NCI-H1092 treated with DMSO at 0.1 percent for 48 hours (cell line): ENCODE measurements at places on chromosomes 3 and 15.

- no peak for DNase-seq
These were observed 317.3 kb upstream of the CFAP20DC start for GRCh38 chr3:59367150-59367549.

DNA sequence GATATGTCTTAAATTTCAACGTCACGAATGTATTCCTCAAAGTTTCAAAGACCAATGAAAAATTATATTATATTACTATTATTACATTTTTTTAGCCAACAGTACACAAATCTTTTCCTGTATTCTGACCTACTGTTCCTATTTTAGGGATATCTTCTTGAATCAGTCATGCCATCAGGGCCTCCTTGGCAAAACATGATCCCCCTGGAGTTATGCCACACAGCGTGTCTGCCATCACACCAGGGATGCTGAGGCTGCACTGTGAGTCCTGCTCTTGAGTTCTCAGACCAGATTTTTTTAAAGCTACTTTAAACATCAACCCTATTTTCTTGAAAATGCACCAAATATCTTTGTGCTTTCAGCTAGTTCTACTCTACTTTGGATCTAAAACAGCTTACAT lies 425.9 kb upstream of the ZNF385D start:
- no peak for DNase-seq

- DNase-seq: peak; percentile 30
These were observed 131.3 kb upstream of the PRR20G start for GRCh38 chr3:127419182-127419581.

- no peak for DNase-seq
These were observed 107.5 kb downstream of the CHCHD6 start for GRCh38 chr3:126811530-126811929.

- DNase-seq: no peak
These were observed 47.0 kb upstream of the RBP1 start for GRCh38 chr3:139586420-139587017.

DNA sequence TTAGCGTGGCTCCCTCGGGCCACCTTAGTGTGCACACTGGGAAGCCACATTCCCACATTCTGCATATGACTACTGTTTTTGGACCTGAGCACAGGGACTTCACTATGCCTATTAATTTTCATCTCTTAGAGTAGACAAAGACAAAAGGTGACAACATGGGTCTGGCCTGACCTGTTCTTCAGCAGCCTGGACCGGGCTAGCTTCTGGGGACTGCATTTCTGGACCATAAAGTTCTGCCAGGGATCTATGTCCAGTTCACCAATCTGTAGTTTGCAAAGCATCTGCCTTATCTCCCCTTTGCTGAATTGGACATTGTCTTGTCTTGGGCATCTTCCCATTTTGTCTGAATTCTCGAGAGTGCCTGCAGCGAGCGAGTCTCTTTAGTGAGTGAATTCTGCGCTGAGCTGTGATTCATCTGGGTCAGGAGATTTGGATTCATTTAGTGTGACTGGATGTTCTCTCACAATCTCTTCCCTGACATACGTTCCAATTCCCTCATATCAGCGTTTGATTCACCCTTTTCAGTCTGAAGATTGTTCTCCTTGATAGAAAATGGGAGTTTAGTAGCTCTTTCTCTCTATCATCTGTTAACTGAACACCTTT lies 112.2 kb upstream of the PLXNA1 start:
- no peak for DNase-seq

DNA sequence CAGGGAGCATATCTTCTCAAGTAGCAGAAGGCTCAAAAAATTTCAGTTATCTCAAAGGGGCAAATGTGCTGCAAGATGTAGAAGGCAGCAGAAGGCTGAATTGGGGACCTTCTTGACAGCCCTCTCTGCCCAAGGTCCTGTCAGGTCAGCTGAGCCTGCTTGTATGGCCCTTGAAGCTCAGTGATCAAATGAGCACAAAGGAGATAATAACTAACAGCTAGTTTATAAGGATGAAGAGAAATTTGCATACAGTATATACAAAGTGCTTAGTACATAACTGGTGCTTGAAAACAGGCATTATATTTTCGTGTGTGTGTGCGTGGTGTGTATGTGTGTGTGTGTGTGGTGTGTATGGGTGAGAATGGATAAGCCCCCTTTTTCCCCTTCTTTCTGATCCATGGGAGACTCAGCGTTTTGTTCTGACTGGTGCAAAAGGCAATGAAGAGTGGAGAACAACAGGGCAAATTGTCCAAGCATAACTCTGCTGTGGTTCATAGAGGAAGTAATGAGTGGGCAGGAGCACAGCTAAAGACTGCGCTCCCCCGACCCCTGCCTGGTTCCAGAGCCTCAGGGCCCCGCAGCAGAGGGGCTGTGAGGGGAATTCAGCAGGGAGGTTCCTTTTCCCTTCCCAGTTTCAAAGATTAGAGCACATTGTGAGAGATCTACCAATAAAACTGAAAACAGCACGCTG lies 356.8 kb upstream of the NR2F2 start:
- no peak for DNase-seq

- no peak for DNase-seq
These were observed 127.9 kb downstream of the C3orf70 start for GRCh38 chr3:185024966-185025365.

- no peak for DNase-seq
These were observed 3.5 kb upstream of the POPDC2 start for GRCh38 chr3:119663885-119664284.

DNA sequence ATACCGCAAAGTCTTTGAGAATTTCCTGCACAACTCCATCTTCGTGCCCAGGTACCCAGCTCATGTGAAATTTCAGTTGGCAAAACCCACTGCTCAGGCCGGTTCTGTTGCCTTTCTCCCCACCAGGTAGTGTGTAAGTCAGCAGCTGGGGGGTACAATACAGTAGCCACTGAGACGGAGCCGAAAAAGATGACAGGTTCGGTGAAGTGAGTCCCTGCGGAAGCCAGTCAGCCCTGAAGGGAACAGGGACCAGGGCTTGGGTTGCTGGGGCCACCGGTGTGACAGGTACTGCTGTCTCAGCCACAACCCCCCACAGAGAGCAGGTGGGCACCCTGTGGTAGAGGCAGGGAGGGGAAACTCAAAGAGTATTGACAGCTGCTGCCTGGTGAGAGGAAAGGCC lies 90.8 kb downstream of the PGPEP1L start:
- DNase-seq: no peak

- DNase-seq: no peak
These were observed 27.9 kb downstream of the FEM1B start for GRCh38 chr15:68305420-68305871.

DNA sequence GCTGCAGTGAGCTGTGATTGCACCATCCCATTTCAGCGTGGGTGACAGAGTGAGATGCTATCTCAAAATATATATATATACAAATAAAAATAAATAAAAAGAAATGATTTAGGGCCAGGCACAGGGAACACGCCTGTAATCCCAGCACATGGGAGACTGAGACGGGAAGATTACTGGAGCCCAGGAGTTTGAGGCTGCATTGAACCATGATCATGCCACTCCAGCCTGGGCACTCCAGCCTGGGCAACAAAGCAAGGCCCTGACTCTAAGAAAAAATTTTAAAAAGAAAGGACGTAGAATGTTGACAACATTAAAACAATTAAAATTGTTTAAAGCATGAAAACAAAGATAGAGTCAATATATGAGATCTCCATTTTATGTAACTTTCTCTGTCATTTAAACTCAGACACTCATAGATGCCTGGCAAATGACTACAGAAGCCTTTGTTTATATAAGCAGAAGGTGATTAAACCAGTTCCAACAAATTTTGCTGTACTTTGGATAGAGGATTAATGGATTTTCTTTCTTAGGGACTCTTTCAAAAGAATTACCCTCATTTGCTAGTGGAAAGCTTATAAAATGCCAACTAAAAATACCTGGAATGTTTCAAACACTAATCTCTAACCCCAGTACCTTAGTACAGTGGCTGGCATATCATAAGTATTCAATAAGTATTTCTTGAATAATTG lies 10.7 kb upstream of the TRPM7 start:
- DNase-seq: no peak

DNA sequence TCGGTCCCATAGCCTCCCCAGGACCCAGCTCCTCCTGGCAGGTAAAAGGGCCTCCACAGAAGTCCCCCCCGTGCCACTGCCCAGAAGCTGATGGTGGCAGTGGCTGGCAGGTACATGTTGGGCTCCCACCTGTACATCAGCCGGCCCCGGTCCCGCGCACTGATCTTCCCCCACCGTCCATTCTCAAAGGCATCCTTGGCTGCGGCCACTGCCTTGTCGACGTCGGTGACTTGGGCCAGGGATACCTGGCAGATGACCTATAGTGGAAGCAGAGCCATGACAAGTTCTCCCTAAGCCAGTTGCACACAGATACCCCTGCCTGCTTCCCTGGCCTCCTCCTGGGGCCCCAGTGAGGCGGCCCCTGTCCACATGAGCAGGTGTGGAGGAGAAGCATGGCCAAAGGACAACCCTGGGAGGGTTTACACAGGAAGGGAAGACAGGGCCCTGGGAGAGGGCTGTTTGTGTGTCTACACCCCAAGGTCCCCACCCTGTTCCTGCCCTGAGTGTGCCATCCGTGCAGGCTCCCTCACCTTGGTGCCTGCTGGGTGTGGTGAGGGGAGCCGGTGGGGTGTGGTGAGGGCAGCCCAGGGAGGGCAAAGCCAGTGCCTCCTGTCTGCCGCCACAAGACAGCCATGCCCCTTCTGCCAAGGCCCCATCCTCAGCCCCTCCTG lies 44.8 kb downstream of the ALDH1L1 start:
- no peak for DNase-seq

GRCh38 chr3:11224870-11225229 lies 47.3 kb upstream of the ATG7 start:
- no peak for DNase-seq

DNA sequence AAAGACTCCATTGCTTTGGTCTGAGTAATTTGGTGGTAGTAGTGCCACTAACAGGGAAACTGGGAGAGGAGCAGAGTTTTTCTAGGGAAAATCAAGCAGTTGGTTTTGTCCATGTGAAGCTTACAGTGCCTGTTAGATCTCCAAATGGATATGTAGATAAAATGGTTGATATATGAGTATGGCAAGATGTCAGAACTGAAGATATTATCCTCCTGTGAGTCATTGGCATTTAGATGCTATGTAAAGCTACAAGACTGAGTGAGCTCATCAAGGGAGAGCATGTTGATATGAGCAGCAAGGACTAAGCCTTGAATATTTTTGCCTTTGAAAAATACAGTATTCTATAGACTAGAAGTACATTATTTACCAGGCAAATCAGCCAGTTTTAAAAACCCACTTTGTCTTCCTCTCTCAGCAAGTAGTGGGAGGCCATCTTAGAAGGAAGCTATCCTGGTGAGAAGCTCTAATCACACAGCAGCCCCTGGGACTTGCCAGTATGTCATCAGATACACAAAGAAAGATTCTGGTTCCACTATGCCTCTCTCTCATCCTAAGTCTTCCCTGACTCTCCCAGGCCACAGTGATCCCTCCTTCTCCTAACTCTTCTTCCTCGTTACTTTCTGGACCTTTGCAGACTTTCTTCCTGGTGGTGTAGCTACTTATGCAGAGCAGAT lies 77.4 kb upstream of the ANKRD28 start:
- no peak for DNase-seq

- no peak for DNase-seq
These were observed 32.5 kb downstream of the BHLHE40 start for GRCh38 chr3:5011555-5012256.

- DNase-seq: no peak
These were observed 194.3 kb downstream of the FOXP1 start for GRCh38 chr3:71389191-71389590.

DNA sequence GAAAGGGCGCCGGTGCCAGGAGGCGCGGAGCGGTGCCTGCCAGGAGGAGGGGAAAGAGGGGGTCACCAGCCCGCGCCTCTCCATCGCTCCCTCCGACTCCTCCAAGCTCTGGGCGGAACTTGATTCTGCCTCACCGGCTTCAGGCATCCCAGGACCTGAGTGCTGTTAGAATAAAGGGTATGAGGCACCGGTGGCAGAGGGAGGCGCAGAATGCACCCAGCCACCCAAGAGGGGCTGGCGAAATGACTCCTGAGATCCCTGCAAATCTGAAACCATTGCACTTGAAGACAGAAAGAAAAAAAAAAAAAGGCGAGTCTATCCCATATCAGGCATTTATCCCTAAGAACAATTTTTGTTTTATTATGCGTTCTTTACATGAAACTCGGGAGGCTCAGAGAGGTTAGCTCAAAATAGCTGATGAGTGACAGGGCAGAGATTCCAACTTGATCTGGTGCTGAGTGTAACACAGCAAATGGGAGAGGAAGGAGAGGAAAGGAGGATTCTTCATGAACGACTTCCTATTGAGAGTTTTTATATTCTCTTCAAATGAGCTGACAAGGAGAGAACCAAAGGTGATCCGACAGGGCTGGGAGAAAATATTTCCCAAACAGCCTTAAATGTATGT lies 157.0 kb upstream of the FRMD4B start:
- DNase-seq: no peak

DNA sequence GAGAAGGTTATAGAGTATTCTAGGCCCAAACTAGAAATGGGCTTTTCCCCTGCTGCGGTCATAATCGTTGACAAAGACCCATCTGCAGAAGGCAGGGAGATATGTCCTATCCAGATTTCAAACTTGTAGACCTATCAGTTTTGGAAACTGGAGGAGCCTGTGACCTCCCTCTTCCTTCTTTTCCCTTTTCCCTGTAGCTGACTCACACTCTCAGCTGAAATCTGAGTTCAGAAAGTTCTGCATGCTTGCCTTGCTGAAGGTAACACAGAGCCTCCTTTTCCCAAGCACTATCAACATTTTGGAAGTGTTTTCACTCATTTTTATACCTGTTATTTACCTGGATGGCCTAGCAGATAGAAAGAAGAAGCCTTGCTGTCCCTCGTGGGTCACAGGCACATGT lies 59.1 kb upstream of the PSMD6 start:
- DNase-seq: no peak

DNA sequence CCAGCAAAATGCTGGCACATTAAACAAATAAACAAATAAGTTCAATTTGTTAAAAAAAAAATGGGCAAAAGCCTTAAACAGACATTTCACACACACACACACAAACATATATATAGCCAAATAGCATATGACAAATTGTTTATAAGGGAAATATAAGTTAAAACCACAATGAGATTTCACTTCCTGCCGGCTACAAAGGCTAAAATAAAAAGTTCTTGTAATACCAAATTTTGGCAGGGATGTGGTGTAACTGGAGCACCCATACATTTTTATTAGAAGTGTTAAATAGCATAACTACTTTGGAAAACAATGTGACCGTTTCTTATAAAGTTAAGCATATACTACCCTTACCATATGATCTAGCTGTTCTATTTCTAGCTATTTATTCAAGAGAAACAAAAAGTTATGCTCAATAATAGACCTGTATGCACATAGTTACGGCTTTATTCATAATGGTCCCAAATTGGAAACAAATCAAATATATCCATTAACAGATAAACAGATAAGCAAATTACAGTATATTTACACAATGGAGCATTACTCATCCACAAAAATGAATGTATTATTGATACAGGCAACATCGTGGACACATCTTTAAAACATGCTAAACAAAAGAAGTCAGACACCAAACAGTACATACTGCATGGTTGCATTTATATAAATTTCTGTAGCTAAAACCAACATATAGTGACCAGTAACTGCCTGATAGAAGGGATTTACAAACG lies 93.9 kb downstream of the EOMES start:
- DNase-seq: no peak

- DNase-seq: no peak
These were observed 84.8 kb downstream of the PPCDC start for GRCh38 chr15:75107908-75108838.

- no peak for DNase-seq
These were observed 11.2 kb downstream of the TNFSF10 start for GRCh38 chr3:172511783-172512762.
